CD4-positive, alpha-beta T cell treated with Interferon gamma for 1 hour (primary cell): ENCODE measurements at places on chromosomes 4 and X.

DNA sequence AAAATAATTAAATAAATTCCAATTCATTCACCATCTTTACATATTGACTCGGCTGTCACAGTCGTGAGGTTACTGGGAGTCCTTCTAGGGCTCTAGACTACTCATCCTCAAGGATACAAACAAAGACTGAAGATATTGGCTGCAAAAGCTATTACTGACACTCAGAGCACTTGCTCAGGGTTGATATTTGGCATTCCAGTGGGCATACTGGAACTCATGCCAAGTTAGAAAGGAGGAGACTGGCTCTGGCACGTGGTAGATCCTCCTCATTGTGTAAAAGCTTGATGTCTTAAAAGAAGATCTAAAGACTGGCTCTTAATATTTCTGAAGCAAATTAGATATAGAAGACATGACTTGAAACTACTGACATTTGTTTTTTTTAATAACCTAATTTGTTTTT lies 172.7 kb downstream of the GPM6A start:
- no peak for DNase-seq

GRCh38 chrX:40078489-40079227 lies 19.1 kb downstream of the BCOR start:
- DNase-seq: no peak

DNA sequence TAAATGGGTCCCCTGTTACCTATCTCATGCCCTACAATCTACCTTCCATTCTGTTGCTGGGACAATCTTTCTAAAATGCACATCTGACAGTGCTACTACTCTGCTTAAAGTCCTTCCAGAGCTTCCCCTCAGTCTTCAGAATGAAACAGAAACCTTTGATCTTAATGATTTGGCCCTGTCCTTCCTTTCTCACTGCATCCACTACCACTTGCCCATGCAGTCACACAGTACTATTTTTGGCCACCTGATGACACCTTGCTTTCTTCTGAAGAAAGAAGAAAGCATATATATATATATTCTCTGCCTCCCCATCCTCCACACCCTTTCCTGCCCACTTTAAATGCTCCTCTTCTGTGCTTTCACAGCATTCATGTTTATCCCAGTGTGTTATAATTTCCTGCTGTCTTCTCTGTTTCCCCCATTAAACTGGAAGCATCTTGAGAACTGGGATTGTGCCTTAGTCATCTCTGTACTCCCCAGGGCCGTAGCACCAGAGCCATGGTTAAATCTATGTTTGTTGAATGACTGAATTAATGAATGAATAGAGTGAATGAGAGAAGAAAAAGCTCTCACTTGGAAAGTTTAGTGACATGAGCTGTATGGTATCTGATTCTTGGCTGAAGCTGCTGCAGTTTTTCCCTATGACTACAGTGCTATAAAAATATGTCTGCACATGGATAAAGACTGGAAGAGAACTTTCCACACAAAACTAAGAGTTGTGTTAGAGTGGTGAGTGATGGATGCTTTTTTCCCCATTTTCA lies 56.2 kb downstream of the RTL9 start:
- no peak for DNase-seq

DNA sequence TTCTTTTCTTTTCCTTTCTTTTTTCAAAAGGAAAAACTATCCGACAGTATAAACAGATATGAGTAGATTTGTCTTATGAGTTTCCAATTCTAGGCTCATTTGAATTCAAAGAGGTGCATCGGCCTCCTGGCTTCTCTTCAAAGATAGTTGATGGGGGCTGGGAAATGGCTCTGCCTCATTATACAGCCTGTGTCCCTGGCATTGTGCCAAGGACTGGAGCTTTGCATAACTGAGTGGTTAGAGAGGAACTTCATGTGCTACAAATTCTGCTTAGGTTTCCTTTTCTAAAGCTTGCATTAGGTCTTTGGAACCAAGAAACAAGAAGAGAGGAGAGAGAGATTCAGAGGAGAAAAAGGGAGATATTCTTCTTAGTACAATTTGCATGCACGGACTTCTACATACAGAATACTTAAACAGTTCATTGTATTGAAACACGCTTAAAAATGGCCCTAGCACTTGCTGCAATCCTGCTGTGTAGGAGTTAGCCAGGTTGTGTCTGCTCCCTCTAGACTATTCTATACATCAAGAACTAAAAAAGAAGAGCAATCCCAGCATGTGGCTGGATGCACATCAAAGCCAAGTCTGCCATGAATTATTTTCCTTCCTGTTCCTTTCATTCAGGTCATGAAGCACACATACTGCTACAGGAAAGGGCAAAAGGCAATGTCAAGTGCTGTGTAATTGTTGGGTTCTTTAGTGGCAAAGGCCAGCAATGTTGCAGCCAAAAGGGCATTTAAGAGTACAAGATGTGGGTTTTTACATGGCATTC lies 70.9 kb downstream of the INTS12 start:
- peak; percentile 12 for DNase-seq

GRCh38 chr4:118352843-118353533 lies at the start of gene PRSS12:
TSS of gene PRSS12 (minus strand) at chr4:118353003. CDS start at chr4:118352720, 283 bp downstream.
- peak; percentile 38 for DNase-seq

DNA sequence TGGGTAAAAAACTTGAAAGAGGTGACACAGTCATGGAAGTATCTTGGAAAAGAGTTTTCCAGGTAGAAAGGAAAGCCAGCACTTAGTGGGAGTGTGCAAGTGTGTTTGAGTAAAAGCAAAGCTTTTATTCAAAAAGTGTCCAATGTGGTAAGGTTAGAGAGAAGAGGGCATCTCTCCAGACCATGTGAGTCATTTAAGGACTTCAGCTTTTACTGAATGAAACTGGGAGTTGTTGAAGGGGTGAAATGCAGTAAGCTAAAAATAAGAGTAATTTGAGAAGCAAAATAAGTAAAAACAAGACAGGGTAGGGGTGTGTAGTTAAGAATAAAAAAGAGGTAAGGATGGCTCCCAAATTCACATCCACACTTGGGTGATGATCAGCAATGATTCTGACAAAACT lies 238.9 kb downstream of the SLC7A11 start:
- DNase-seq: no peak

DNA sequence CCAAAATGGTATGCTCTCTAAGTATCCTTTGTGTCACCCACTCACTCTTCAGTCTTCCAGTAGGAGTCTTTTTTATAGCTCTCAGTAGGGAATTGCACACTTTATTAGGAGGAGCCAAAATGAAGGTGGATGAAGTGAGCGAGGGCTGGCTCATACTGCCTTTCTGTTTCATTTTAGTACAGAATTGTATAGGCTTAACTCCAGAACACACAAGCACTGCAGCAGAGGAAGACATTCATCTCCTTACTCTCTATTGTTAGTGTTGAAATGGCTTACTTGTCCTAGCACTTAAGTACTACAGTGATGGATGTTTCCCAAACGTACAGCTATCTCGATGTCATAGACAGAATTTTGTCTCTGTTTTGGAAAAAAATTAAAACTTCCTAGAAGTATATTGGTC lies 327.3 kb upstream of the ATOH1 start:
- DNase-seq: no peak

GRCh38 chr4:112895811-112896608 lies 153.4 kb upstream of the ANK2 start:
- no peak for DNase-seq

- no peak for DNase-seq
Measured at GRCh38 chr4:87088186-87088585, 132.2 kb downstream of the KLHL8 start.

- no peak for DNase-seq
Measured at GRCh38 chr4:99324979-99325378, 3.8 kb upstream of the ADH1B start.

DNA sequence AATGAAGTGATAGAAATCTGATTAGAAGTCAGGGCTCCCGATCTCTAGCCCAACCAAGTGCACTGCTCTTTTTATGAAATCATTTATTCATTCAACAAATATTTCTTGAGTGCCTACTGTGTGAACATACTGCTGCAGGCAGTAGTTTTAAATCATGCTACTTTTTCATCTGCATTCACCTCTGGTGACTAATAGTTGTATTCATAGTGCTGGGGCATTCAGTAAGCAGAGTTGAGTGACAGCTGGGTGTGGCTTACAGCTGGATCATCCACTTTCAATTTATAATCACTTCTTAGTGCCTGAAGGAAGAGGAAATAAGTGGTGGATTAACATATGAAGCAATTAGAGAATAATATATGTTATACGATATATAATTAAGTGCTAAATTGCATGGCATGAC lies 94.1 kb upstream of the HPRT1 start:
- DNase-seq: no peak

GRCh38 chr4:24266951-24267722 lies 317.2 kb downstream of the DHX15 start:
- DNase-seq: no peak

DNA sequence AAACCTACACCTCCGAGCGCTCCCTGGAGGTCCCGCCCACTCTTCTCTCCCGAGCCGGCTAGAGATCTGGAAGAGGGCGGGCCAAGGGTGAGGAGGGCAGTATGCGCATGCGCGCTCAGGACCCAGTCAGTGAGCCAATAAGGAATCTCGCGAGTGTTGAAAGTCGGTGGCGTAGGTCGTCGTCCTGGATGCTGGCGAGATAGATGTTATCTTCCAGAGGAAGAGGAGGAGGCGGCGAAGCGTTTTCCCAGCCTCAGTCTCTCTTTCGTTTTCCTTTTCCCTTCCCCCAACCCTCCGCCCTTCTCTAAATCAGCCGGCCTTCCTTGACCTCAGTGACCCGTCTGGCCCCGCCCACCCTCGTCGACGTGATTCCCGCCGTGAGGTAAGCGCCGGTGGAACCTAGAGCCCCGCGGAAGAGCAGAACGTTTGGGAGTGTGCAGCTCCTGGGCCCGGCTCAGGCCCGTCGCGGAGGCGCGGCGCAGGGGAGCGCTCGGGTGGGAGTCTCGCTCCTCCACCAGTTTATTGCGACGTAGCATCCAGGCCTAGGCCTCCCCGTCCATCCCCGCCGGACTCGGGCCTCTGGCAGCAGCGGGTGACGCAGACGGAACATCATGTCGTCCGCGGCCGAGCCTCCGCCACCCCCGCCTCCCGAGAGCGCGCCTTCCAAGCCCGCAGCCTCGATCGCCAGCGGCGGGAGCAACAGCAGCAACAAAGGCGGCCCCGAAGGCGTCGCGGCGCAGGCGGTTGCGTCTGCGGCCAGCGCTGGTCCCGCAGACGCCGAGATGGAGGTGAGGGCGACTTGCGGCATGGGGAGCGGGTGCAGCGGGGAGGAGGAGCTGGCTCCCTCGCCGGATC lies at the start of gene SMARCA5:
Gene SMARCA5 (plus strand): TSS at position 389 of the 855 bp plus-strand sequence. CDS start 223 bp downstream, at position 612.
- peak; percentile 98 for DNase-seq

DNA sequence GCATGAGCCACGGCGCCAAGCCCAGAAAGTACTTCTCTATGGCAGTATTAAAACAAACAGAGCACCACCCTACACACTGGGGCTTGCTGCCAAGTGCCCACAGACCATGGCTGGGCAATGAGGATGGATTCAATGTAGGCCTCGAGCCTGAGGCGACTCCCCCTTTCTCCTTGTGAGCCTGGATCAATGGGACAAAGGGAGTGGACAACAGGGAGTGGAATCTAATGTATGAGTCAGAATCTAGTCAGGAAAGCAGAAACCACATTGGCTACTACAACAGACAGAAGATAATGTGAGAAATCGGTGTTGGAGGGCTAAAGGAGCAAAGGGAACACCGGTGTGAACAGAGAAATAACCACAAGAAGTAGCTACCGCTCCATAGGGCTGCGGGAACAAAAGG lies 37.7 kb upstream of the OCIAD2 start:
- no peak for DNase-seq

GRCh38 chr4:30953799-30954198 lies 233.6 kb downstream of the PCDH7 start:
- no peak for DNase-seq

GRCh38 chr4:5592272-5592671 lies 116.1 kb downstream of the EVC2 start:
- no peak for DNase-seq

GRCh38 chrX:63784902-63785707 lies at the start of gene ARHGEF9:
TSS of gene ARHGEF9 (minus strand) at chrX:63785214. CDS start at chrX:63785145, 69 bp downstream.
- DNase-seq: no peak

DNA sequence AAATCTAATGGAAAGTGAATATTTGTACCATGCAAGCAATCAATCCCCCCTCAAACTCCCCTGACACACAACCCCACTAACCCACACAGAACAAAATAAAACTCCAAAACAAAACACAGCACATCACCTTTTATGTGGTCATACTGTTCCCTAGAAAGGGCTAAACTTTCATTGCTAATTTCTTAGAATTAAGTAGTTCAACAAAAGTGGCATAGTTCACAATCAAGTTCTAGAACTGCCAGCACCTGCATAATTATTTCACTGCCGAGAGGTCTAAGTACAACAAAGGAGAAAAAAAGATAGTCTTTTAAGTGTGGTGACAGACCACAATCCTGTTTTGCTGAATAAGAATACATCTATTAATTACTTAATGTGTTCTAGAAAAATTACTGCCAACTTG lies 58.8 kb downstream of the AMMECR1 start:
- no peak for DNase-seq

GRCh38 chr4:117135634-117136354 lies 50.4 kb upstream of the TRAM1L1 start:
- DNase-seq: no peak

DNA sequence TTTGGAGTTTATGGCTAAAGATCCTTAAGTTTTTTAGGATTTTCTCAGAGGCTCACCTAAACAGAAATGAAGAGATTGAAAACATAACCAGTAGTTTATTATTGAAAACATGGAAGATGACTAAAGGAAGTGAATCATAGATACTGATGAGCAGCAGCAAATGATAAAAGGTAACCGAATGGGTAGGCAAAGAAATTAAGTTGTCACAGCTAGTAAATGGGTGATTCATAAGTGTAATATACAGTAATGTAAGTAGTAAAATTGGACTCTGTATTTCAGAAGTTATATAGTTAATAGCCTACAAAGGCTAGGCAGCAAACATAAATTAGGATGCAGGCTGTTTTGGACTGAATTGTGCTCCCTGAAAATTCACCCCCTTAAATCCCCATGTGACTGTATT lies 59.0 kb upstream of the ADGRA3 start:
- DNase-seq: no peak

- DNase-seq: no peak
Measured at GRCh38 chr4:6472008-6472386, 417 bp downstream of the PPP2R2C start.

GRCh38 chr4:88097301-88097700 lies 61.1 kb downstream of the ABCG2 start:
- no peak for DNase-seq

DNA sequence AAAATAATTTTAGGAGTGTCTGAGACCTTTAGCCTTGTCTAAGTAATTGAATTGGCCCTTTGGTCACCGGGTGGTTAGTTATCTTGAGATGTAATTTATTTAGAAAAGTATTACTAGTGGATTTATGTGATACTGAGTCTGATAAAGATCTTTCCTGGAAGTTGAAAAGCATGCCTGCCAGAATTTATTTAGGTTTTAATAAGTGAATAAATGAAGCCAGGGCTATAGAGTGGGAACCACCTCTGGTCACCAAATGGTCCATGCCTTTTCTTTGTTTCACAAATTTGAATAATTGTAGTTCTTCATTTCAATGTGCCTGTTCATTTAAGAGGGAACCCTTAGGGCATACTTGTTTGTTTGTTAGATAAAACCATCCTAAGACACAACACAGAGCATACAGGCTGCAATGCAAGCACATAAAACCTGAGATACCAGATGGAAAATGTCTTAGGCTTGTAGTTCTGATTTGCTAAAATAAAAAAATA lies 627.8 kb downstream of the ADGRL3 start:
- no peak for DNase-seq

- no peak for DNase-seq
Measured at GRCh38 chr4:71027611-71028010, 34.2 kb downstream of the DCK start.

- DNase-seq: no peak
Measured at GRCh38 chrX:37745835-37746217, 34.0 kb upstream of the CYBB start.

GRCh38 chrX:11670316-11670715 lies 4.6 kb upstream of the ARHGAP6 start:
- no peak for DNase-seq

- no peak for DNase-seq
Measured at GRCh38 chr4:123997776-123998449, 601.3 kb downstream of the SPRY1 start.
